Activated naive CD8-positive, alpha-beta T cell treated with anti-CD3 and anti-CD28 coated beads, Interleukin-2, amount 50 U/mL, for 24 hours (primary cell): ENCODE measurements at places on chromosomes 5 and 9.
A peak's percentile ranks its signal among the peaks of the same experiment; 100 is the strongest.

DNA sequence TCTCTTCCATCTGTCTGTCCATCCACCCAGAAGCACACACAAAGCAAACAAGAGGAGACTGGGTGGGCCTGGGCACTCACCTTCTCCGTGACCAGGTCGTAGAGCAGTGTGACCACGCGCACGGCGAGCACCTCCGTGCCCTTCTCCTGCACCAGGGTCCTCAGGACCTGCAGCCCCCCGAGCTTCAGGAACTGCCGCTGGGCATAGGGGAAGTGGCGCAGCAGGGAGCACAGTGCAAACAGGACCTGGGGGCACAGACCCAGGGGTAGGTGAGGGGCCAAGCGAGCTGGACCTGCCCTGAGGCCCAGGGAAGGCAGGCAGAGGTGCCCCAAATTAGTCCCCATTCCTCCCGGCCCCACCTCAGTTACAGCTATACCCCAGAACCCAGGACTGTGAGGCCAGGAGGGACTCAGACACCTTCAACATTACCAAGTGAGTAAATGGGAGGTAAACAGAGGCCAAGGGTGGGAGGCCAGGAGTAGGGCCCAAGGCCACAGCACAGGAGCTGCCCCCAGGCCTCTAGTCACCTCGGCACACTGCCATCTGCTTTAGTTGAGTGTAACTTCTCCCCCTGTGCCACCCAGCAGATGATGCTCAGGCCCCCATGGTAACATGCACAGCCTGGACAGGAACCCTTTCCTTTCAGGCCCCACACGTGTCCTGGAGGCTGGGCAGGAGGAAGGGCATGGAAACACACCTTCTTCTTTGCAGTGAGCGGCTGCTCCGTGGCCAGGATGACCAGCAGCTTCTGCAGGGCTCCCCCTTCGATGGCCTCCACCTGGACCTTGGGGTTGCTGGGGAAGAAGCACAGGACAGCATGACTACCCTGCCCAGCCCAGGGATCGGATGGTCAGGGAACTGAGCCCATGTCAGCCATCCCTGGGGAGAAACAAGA is 76.2 kb upstream of the LRRTM2 start:
- DNase-seq = no peak

GRCh38 chr9:82021198-82021597 is 32.6 kb downstream of the SPATA31D1 start:
- no peak for DNase-seq

DNA sequence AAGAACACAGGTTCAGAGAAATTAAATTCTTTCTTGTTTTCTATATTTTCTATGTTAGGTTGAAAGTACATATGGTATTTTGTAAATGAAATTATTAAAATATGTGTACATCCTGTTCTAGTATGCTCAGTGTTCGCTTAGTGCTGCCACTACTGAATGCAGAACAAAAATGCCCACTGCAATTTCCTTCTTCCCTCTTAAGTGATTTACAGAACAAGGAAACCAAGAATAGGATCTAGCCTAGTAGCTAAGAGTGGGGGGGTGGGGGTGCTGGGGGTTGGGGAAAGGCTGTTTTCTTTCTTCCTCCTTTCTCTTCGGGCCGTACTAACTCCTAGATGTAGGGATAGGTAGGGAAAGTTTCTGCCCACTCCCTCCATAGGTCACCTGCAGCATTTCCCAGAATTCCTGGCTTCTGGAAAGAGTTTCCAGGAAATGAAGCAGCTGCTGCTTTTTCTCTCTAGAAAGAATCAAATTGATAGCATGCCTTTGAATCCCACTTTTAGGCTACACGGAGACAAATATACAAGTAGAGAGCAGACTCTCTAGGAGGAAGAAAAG is 15.7 kb downstream of the SPATA9 start:
- DNase-seq = no peak

DNA sequence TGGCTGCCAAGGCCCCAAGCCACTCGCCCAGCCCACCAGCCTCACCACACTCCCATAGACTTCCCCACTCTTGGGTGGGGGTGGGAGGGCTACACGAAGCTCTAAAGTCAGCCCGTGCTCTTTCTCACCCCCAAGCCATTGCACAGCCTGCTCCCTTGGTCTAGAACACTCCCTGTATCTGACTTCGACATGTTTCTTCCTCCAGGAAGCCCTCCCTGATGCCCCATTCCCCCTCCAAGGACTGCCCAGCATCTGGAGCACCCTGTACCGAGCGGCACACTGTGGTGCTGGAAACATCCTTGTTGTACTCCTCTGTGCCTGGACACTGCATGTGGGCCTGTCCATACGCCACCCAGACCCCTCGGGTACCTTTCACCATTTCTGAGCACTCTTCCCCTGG is 49.4 kb upstream of the KCNMB1 start:
- DNase-seq = no peak

DNA sequence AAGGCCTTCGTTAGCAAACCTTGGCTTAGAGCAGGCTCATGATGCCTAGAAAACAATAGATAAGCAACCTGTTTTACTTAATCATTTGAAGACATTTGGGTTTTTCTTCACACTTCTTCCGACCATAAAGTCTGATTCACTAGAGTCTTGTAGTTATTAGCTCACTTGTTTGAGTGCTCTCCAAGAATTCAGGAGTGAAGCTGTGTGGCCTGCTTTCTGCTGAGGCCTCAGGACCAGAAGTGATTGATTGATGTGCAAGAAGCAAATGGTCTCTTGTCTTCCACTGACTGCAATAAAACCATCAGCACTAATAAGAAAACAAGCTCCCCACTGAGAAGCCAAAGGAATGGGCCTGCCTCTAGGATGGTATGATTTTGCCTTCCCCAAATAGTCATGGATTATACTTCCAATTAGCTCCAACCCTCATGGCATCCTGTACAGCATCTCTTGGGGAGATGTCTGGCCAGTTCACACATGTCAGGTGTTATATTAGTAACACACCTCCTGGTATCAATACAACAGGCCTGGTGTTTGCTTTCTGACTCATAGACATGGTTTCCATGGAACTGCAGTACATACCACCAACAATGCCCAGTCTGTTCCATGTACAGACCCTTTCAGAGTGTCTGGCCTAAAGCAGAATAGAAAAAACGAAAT is 317.6 kb downstream of the CWC27 start:
- DNase-seq = no peak

GRCh38 chr9:15140051-15140450 is 167.0 kb downstream of the TTC39B start:
- no peak for DNase-seq

DNA sequence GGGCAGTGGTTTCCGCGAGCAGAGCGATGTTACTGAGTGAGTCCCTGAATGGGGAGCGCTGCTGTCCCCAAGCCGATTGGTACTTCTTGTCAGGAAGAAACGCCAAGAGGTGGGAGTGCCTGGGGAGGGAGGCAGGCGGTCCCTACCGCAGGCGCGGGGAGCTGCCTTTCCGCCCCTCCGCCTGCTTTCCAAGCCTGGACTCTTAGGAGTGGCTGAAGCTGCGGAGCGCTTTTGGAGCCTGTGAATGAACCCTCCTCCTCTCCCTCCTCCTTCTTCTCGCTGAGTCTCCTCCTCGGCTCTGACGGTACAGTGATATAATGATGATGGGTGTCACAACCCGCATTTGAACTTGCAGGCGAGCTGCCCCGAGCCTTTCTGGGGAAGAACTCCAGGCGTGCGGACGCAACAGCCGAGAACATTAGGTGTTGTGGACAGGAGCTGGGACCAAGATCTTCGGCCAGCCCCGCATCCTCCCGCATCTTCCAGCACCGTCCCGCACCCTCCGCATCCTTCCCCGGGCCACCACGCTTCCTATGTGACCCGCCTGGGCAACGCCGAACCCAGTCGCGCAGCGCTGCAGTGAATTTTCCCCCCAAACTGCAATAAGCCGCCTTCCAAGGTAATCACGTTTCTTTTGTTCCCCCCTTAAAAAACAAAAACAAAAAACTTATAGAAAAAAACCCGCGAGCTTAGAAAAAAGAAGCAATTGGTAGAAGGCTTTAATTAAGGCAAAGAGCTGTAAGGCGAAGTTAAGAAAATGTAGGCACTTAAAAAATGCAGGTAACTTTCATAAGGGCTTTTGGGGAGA is at the start of gene VCAN:
Gene VCAN (plus strand): TSS at position 340 of the 808 bp plus-strand sequence. CDS start 11,775 bp downstream, outside the sequence.
- DNase-seq = peak; percentile 2

- no peak for DNase-seq
Observed at GRCh38 chr9:38214432-38214831, 145.4 kb upstream of the SHB start.

GRCh38 chr5:95815155-95815729 is 7.3 kb downstream of the GLRX start:
- no peak for DNase-seq
